Dermis microvascular lymphatic vessel endothelial cell (primary cell): ENCODE measurements at places on chromosomes 6 and 20. TPM values are rescaled to one million over a fixed set of nuclear protein-coding genes. Genes with fewer than 3 reads are reported as not detected.
A peak's percentile ranks its signal among the peaks of the same experiment; 100 is the strongest.

DNA sequence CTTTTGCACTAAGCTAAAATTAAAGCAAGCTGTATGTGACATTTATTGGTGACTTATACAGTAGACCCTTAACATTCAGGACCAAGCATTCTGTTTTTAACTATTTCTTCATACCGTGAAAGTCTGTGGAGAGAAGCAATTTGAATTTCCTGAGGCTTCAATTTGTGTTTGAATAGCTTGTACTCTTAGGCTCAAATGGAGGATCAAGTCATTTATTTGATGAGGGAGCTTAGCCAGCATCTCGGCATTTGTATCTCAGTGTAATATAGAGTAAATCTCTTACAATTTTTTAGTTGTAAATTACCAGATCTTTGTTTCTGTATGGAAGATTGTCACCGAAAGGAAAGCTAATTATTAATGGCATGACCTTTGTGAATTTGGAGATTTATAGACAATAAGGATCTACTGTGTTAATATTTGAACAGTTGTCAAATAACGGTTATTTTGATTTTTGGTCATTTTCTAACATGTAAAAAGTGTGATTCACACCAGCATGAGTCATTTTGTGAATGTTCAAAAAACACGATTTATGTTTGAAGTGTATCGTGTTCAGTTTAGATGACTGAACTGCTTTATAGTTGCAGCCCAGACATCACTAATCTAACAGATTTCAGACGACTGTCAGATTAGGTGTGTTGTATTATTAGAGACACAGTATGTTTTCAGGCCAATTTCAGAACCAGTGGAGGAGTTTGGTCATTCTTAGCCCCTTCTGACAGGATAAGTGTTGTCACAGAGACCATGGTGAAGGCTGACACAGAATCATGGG lies 332.9 kb downstream of the CDKAL1 start:
- peak; percentile 8 for DNase-seq

DNA sequence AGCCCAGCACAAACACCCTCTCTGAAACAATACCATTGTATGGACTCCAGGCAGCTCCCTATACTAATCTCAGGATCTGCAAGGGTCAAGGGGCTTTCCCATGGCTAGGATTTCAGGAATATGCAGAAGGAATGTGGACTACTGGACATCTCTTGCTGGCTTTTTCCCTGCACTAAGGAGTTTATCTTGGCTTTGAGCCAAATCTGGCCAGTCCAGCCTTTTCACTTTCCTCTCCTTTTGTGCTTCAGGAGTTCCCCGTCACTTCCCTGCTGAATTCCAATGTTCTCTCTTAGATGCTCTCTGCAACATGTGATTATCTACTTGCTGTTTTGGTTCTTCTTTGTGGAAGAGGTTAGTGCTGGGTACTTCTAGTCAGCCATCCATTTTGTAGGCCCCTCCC lies 568.2 kb downstream of the HDGFL1 start:
- DNase-seq, result no peak

GRCh38 chr20:17816804-17817587 lies 117.2 kb downstream of the BANF2 start:
- no peak for DNase-seq

The CST4 gene
- not detected in 2 replicates for total RNA-seq

DNA sequence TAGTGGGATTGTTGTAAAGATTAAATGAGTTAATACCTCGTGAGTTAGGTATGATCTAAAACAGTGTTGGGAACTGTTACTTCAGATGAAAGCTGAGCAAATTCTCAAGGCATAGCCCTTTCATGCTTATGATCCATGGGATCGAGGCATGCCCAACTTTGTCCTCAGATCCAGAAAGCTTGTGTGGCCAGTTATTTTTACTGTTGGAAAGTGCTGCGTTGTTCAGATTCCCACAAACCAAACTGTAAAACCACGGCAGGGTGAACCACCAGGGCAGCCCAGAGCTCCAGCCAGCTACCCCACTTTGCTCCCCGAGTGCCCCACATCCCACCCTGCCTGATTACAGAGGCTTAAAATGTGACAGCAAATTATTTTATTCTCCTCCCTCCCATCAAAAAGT lies 139.3 kb upstream of the RIN2 start:
- no peak for DNase-seq

- DNase-seq, result no peak
Measured at GRCh38 chr20:45967551-45968080, 4.4 kb downstream of the ZNF335 start.

DNA sequence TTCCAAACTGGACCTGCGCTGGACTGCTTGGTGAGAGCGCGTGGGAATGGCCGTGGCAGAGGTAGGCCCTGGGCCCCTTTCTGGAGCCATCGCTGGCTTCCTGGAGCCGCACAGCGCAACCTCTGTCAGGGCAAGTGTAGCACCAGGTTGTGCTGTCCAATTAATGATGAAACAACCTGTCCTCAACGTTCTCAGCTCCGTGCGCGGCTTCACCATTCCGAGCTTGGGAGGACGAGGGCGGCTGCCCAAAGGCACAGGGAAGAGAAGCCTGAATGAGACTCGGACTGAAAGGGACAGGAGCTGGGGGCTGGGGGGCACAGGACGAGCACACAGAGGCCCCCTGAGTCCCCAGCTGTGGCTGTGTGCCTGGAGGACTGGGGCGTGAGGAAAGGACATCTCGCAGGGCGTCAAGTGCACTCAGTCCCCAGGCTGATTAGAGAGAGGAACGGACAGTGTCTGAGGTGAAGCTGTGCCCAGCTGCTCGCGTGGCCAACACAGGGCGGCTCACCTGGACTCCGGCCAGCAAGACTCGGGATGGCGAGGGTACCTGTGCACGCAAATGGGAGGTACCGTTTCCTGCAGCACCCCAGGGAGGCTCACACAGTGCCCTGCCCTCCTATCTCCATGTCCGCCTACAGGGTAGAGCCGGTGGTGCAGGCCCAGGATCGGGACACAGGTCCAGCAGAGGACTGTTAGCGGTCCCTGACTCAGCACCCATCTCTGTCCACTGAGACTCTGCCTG lies 403.3 kb downstream of the TAF4 start:
- no peak for DNase-seq

The PRIM2 gene
- total RNA-seq, result 8.3 and 17.1 TPM in 2 replicates

The FHL5 gene
- not detected in 2 replicates for total RNA-seq

The B3GAT2 gene
- total RNA-seq, result not detected in 2 replicates

The ZNF184 gene
- 4.4 and 4.7 TPM in 2 replicates for total RNA-seq
